Activated CD8-positive, alpha-beta memory T cell treated with anti-CD3 and anti-CD28 coated beads, Interleukin-2, amount 50 U/mL, for 48 hours (primary cell): ENCODE measurements at places on chromosomes 4 and X.
A peak's percentile ranks its signal among the peaks of the same experiment; 100 is the strongest.

DNA sequence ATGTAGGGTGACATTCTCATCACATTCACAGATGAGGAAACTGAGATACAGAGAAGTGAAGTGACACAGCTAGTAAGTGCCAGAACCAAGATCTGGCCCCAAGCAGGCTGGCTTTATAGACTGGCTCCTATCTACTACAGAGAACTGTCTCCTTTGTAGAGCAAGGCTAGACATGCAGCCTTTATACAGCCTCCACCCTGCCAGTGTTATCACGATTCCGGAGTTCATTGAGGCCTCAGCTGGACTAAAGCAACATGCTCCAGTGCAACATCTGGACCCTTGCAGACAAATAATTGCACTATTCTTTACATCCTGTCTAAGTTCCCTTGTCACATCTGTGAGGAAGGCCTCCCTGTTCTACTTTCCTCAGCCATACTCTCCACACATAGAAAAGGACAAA lies 58.0 kb upstream of the XIAP start:
- no peak for DNase-seq

DNA sequence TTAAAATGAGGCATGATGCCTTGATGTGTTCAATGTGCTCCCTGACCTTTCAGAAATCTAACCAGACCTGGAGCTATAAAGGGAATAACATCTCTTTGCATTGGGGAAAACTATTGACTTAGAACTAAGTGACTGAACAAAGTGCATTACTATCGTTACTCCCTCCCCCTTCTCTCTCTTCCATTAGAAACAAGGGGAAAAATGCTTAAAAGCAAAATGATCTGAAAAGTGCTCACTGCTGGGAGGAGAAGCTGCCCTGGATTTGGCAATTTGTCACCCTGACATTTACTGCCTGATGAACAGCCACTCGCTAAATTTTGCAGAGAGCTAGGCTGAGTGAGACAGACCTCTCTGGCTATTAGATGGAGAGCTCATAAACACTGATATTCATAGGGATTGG lies 48.6 kb upstream of the PARM1 start:
- DNase-seq: no peak

DNA sequence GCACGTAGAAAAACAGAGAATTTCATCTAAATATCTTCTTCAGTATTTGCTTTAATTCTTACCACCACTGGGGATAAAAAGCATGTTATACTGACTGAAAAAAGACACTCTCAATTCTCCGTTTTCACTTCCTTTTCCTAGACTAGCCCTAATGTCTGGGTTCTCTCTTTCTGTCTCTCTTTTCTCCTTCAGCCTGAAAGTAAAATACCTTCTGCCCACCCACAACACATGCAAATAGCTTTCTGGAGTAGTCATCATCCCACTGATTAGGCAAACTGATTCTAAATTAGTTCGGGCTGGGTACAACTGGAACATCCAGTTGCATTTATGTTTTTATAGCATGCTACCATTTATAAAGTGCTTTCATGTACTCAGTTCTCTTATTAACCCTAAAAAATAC lies 142.4 kb upstream of the ANKRD50 start:
- no peak for DNase-seq

GRCh38 chr4:95457353-95457752 lies 91.4 kb downstream of the UNC5C start:
- no peak for DNase-seq

GRCh38 chrX:70411475-70411874 lies 11.6 kb upstream of the GDPD2 start:
- no peak for DNase-seq

GRCh38 chrX:113289503-113289902 lies 448.9 kb upstream of the AMOT start:
- DNase-seq: no peak

- no peak for DNase-seq
Observed at GRCh38 chrX:44785652-44786051, 58.2 kb upstream of the DUSP21 start.

DNA sequence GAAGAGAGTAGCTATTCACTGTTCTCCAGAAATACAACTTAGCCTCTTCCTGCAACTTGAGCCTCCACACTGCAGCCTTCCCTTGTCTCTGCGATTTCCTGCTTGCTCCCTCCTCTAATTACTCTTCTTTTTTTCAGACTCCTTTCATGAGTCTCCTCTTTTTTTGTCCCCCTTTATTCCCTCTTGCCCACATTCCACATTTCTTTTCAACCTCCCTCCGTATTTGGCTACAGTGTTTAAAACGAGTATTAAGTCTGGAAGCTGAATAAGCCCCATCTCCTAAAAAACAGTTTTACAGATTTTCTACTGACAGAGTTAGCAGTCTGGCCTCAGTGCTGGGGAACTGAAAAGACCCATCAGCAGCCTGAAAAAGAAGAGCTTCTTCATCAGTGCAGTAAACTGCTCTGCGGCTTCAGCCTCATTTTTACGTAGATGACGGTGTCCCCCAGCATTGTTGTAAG lies 141.5 kb downstream of the TENM3 start:
- DNase-seq: no peak

- DNase-seq: no peak
Observed at GRCh38 chrX:21266949-21267348, 107.3 kb upstream of the CNKSR2 start.

- no peak for DNase-seq
Observed at GRCh38 chr4:132062611-132063239, 1086.4 kb upstream of the PCDH10 start.

- no peak for DNase-seq
Observed at GRCh38 chr4:81634766-81635549, 163.3 kb upstream of the RASGEF1B start.

- DNase-seq: peak; percentile 64
Observed at GRCh38 chr4:42398171-42398870, 1.0 kb downstream of the SHISA3 start.

DNA sequence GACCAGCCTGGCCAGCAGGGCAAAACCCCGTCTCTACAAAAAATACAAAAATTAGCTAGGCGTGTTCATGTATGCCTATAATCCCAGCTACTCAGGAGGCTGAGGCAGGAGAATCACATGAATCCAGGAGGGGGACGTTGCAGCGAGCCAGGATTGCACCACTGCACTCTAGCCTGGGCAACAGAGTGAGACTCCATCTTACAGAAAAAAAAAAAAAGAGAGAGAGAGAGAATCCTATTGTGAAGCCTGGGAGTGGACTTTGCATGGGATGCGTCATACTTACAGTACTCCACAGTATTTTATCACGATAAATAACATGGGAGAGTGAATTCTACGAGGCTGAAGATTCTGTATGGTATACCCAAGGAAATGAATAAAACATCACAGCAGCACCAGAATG lies 139.6 kb downstream of the AASDH start:
- DNase-seq: no peak

- no peak for DNase-seq
Observed at GRCh38 chr4:141921293-141921692, 284.9 kb downstream of the IL15 start.

GRCh38 chr4:122776916-122777315 lies 44.4 kb downstream of the BBS12 start:
- DNase-seq: no peak

- no peak for DNase-seq
Observed at GRCh38 chr4:52099860-52100461, 48.9 kb downstream of the SPATA18 start.

- no peak for DNase-seq
Observed at GRCh38 chr4:141538001-141538400, 98.4 kb upstream of the IL15 start.

DNA sequence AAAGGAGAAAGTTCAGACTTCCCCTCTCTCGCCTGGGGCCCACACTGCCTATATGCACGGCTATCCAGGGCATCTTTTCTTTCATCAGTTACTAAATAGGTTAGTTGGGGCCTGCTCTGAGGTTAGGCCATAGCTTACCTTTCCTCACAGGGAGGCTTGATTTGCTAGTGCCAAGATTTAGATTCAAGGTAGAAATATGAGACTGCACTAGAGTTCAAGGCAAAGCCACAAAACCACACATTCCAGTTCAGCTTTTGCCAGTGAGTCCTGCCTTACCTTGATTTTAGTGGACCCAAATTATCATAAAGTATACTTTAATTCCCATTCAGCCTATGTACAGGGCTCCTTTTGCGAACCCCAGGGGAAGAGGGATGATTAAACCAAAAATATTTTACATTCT lies 762.8 kb downstream of the PDHA2 start:
- no peak for DNase-seq
